Right forelimb (tissue), 1 donor: ENCODE measurements at places on chromosomes 2 and 18.

- no peak for DNase-seq
These were observed 73.0 kb upstream of the SMIM21 start for GRCh38 chr18:75500545-75500944.

DNA sequence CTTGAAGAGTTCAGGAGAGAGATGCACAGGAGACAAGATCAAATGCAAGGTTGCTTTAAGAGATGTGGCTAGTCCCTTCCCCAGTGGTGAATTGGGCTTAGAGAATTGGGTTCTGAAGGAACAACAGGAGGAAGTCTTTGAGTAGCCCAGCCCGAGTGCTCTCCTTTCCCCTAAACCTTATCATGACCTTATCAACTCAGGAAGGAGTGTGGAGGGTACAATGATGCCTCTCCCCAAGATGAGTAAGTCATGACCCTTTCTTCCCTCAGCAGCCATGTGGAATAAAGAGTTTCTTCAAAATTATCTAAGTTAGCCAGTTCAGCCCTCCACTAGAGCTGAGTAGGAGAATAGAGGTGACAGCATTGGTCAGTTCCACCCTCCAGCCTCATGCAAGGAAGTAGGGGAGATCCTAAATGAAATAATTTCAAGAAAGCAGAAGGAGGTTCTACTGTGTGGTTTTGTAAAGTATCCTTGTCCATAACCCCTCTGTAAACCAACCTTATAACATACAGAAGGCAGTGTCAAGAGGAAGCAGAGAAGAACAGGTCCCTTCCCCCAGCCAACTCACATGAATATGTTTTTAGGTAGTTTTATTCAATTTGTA is 88.4 kb downstream of the ARHGAP15 start:
- no peak for DNase-seq

DNA sequence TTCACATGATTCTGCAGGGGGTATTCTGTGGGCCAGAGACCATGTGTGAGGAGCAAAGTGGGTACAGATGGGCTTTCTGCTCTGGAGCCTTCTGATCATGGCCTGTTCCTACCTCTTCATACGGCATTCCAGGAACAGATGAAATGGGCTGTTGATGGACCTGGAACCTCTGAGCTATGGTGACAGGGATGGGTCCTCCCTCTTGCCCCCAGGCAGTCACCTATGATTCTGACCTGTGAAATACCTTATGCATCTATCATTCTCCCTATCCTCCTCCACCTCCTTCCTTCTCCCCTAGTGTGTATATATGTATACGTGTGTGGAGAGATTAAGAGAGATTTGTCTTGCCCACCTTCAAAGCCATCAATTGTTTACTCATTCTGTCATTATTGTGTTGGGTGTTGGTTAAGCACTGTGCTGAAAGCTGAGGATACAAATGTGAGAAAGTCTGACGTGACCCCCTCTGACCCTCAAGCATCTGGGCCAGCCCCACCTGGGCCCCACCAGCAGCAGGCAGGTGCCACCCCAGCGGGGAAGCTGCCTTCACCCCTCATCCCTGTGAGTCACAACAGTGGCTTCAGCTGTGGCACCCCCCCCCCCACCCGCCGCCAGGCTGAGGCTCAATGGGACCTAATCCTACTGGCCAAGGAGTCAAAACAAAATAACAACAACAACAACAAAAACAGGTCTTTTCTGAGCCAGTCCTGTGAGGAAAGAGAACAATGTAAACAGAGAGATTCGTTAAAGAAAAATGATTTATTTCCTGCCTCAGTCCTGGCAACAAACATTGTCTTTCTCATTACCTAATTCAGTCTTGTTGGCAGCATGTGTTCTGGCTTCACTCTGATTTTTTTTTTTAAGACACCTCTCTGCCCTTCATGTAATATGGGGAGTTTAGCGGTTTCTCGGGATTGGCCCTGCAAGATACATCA is 103.8 kb upstream of the CDC42EP3 start:
- no peak for DNase-seq

GRCh38 chr2:241909769-241910168 is 40.2 kb downstream of the RTP5 start:
- DNase-seq = no peak

DNA sequence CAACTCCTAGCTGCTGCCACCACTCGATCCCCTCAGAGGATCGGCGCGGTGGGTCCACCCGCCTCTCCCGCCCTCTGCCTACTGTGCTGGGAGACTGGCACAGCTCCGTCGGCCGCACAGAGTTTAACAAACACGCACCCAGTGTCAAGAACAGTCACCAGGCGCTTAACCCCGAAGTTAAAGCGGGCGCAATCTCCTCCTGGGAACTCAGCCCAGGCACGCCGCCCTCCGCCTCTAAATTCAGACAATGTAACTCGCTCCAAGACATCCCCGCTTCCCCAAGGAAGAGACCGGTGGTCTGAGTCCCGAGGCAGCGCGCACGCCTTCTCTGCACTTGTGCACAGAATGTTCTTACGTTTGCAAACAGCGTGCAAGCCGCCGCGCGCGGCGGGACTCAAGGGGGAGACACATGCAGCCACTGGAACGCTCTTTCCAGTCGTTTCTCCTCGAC is 533 bp downstream of the CXCR4 start:
- DNase-seq = peak; percentile 69

GRCh38 chr2:19176172-19176852 is 182.1 kb downstream of the OSR1 start:
- no peak for DNase-seq

DNA sequence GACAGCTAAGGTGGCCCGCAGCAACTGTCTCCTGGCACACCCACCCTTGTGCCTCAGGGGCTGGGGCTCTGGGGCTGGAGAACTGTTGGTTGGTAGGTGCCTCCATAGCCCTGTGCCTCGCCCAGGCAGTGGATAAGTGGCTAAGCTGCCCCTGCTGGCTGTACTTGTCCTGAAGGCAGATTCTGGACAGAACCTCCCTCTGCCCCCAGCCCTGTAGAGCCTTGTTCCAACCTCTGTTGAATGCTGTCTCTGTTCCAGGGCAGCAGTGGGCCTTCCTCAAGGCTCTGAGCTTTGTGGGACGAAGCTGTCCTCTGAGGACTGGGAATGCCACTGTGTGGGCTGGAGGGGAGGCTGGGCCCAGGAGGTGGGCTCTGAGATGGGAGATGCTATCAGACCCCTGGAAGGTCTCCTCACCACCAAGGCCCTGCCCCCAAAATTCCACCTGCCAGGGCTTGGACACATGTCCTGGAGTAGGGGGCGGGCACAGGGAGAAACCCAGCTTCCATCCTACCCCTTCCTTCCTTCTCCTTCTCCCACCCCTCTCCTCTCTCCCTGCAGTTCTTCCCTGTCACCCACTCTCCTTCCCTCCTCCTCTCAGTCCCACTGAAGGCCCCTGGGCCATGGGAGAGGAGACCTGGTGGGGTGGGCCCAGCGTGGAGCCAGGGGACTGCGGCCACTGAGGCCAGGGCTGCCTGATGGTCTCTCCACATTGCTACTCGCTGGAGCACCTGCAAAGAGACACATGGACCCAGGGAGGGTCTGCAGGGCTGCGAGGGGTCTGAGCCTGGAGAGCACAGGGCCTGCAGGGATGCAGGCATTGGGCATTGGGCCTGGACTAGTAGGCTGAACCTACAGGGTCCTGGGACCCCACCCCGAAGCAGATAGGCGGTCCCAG is 1.7 kb upstream of the PDCD1 start:
- DNase-seq = no peak

DNA sequence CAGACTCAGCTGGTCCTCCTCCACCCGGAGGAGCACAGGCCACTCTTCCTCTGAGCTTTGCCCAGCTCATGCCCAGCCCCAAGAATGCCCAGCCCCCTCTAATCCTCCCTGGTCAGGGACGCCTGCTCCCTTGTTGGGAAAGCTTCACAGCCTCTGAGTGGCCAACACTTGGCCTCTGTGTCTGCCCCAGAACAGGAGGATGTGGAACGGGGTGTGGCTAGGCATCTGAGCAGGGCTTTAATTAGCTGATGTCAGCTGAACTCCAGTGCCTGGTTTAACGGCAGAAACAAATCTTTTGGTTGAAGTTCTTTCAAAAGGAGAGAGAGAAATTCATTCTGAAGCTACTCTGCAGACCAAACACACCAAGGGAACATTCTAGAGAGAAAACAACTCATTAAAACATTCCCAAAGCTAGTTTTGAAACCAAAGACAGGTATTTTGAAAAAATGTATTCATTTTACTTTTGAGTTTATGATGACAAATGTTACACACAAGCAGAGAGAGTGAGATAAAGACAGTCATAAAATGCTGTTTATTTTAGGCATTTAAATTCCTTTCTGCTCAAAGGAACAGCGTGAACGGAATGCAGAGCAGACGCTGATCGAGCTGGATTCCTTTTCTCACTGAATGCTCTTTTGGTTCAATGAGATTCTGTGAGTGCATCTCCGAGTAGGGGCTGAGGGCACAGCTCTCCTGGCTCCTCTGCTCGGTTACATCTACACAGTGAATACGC is 63.8 kb downstream of the RTP5 start:
- DNase-seq = no peak

DNA sequence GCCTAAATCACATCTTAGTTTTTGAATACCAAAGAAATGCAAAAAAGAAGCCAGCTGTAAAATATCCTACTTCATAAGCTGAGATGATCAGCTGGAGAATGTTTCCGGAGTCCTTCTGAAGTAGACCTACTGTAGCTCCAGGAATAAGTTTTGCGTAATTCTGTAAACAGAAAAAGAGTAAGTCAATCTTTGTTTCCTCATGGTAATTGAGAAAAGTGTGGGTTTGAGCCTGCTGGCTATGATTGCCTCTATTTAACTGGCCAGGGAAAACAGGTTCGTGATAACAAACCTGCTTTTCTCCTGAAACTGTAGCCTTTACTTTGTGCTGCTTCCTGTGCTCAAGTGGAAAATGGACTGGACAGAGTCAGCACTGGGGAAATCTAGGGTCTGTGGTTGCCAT is 58.2 kb downstream of the ITGB6 start:
- no peak for DNase-seq

DNA sequence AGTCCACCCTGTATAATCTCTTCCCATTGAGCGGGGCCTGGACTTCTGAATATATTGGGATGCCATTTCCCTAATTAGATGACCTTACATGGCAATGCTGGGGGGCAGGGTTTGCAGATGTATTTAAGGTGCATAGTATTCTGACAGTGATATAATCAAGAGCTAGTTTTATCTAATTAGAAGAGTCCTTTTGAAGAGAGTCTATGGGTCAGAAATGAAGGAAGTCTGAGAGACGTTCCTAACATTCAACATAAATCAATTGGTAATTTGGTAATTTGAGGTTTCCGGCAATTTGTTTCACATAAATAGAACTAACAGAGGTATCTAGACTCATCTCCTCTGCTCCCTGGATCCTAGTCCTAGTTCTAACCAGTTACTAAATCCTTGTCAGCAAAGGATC is 25.7 kb upstream of the UXS1 start:
- no peak for DNase-seq

GRCh38 chr18:78728784-78729467 is 250.7 kb upstream of the SALL3 start:
- DNase-seq = no peak

- no peak for DNase-seq
These were observed 40.5 kb downstream of the RDH14 start for GRCh38 chr2:18519914-18520450.

DNA sequence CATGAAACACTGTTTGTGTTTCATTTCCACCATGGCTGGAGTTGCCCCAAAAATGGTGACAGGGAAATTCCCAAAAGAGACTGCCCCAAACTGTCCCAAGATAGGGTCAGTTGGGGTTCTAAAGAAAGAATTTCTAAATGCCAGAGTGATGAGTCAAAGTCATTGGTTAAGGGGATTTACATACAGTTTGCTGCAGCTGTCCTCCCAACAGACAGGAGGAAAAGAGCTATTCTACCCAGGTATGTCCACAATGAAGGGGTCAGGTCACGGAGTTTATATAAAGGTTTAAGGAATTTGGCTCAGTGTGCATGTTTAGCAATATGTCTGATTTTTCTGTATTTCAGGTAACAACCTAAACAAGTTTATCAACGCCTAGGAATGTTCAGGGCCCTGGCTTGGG is 344.1 kb downstream of the TDRD15 start:
- DNase-seq = no peak

GRCh38 chr2:67991456-67991855 is 71.3 kb downstream of the C1D start:
- DNase-seq = no peak

- DNase-seq = no peak
These were observed 33.8 kb upstream of the CYP1B1 start for GRCh38 chr2:38109732-38110181.

- DNase-seq = no peak
These were observed 264.4 kb upstream of the SIX2 start for GRCh38 chr2:45273412-45274249.

DNA sequence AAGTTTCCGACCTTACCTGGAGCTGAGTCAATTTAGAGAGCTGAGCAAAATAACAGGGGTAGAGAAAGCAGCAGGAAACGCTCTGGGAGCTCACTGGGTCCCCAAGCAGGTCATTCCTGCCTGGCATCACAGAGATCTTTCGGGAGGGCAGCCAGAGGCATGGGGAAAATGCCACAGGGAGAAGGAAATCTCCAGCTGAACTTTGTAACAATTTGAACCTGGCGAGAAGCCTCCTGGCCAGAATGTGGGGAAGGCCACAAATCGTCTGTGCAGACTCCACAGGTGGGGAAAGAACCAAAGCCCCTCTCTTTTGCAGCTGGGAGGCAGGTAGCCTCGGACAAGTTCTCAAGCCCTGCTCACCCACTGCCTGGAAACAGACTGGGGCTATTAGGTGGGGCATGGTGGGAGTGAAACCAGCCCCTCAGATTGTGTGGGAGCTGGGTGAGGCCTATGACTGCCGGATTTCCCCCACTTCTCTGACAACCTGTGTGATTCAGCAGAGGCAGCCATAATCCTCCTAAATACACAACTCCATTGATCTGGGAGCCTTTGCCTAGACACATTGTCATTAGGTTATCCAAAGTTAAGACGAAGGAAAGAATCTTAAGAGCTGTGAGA is 53.9 kb downstream of the INO80D start:
- no peak for DNase-seq

- DNase-seq = no peak
These were observed 1267.0 kb upstream of the CHAC2 start for GRCh38 chr2:52500561-52500960.

DNA sequence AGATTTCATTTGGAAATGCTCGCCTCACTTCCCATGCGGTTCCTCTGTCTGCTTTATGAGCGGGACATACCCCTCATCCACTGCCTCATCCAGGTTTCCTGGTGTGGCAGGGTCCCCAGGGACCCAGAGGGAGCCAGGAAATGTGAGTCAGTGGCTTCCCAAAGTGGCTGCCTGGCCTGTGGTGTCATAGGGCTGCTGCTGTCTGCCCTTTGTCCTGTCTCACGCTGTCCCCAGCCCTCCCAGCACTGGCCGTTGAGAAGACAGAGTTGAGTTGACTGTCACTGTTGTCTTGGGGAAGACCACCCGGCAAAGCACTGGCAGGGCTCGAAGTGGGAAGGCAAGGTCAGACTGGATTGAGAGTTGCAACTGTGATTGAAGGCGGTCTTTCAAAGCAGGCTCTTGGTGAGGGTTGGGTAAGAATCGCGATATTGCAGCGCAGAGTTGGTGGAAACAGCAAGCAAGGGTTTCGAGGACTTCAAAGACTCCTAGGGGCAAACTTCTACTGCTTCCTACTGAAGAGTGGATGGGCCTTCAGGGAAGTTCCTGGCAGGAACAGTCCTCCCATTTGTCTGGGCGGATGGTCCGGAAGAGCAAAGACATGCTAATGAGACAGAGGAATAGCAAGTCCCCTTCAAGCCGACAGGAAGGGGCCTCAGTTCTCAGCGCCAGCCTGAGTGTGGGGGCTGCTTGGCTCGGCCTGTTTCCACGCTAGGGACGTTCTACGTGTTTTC is 33.9 kb downstream of the RAB31 start:
- DNase-seq = no peak

- no peak for DNase-seq
These were observed 240.5 kb upstream of the SALL3 start for GRCh38 chr18:78739115-78739514.

GRCh38 chr2:237309416-237309815 is 104.5 kb downstream of the COL6A3 start:
- no peak for DNase-seq

- no peak for DNase-seq
These were observed 309.3 kb downstream of the GBX2 start for GRCh38 chr2:235858881-235859280.
